Activated CD4-positive, alpha-beta memory T cell treated with anti-CD3 and anti-CD28 coated beads for 36 hours (primary cell): ENCODE measurements at places on chromosomes 1 and 21.

DNA sequence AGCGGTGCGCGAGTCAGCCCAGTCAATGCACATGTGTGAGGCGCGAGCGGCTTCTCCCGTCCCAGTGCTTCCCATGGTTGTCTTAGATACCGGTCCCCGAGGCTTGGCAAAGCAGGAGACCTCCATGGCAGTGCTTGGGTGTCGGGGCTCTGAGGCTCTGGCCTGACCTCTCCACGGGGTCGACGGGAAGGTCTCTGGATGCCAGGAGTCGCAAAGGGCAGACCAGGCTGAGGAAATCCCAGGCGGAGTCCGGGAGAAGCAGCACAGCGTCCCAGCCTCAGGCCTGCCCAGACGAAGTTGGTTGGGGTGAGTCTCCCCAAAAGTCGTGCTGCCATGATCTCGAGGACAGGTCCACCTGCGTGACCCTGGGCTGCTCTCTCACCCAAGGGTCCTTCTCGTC, 3881.6 kb downstream of the SRGAP2C start:
- H3K4me1 ChIP-seq, result no peaks in the 10 kb centered on the region
- no peaks in the 10 kb centered on the region for H3K27me3 ChIP-seq
- no peak for DNase-seq
- no peak overlapping the region for H3K4me3 ChIP-seq
- H3K27ac ChIP-seq, result no peak overlapping the region

DNA sequence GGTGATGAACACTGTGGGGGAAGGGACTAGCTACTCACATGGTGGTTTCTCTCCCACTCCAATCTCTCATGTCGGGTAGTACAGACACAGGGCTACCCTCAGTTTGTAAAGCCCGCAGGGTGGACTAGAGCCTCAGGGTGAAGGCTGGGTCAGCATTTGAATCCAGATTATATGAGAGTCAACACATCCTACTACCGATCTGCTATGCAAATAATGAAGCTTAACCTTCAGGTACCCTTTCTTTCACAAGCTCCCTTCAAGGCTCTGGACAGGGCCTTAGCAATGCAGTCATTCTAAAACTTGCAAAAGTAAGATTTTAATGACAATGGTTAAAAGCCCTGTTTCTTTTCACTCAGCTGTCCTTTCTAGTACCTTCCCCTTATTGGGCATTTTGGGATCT, 5.5 kb upstream of the ZBED6 start:
- H3K4me1 ChIP-seq, result peaks cover 4% of the 10 kb centered on the region
- DNase-seq, result no peak
- H3K36me3 ChIP-seq, result no peaks in the 10 kb centered on the region
- H3K27me3 ChIP-seq, result no peaks in the 10 kb centered on the region
- H3K4me3 ChIP-seq, result no peak overlapping the region
- no peak overlapping the region for H3K27ac ChIP-seq

GRCh38 chr1:183236158-183236725, 50.2 kb downstream of the LAMC2 start:
- no peaks in the 10 kb centered on the region for H3K4me1 ChIP-seq
- H3K27me3 ChIP-seq, result peaks cover 5% of the 10 kb centered on the region
- no peak overlapping the region for H3K4me3 ChIP-seq
- DNase-seq, result no peak

DNA sequence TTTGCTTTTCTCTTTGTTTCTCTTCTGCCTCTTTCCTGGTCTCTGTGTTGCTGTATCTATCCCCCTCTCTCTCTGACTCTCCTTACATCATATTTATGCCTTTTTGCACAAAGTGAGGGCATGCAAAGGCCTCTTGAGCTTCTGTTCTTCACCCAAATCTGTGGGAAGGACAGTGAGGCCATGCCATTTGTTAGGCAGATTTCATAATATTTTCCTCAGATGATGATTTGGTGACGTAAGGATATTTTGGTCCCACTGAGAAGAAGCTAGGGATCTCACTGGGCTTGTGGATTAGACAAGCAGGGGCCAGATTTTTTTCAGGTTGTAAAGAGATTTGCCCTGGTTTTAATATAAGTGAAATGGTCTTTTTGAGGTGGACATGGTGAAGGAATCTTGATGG, 249.4 kb upstream of the USP24 start:
- no peaks in the 10 kb centered on the region for H3K36me3 ChIP-seq
- H3K27ac ChIP-seq, result no peak overlapping the region
- no peaks in the 10 kb centered on the region for H3K4me1 ChIP-seq
- no peak overlapping the region for H3K4me3 ChIP-seq
- no peak for DNase-seq

DNA sequence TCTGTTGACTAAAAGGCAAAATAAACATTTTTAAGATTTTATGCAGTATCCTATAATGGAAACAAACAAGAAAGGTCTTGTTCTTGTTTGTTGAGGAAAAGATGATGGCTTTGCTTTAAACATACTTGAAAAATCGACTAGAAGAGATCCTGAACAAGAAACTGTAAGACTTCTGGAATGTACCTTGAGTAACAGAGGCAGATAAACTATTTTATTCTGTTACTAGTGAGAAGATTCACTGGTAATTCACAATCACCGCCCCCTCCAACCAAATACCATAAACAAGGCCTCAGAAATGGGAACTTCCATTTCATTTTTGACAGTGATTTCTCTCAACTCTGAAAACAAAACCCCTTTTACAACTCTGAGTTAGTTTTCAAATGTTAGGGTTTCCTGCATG, 18.1 kb downstream of the TSEN15 start:
- peaks cover 28% of the 10 kb centered on the region for H3K36me3 ChIP-seq
- H3K4me3 ChIP-seq, result no peak overlapping the region
- H3K27me3 ChIP-seq, result no peaks in the 10 kb centered on the region

GRCh38 chr1:229563241-229563640, 4.7 kb upstream of the ABCB10 start:
- no peak for DNase-seq
- H3K4me3 ChIP-seq, result no peak overlapping the region
- H3K27me3 ChIP-seq, result no peaks in the 10 kb centered on the region
- no peak overlapping the region for H3K27ac ChIP-seq

DNA sequence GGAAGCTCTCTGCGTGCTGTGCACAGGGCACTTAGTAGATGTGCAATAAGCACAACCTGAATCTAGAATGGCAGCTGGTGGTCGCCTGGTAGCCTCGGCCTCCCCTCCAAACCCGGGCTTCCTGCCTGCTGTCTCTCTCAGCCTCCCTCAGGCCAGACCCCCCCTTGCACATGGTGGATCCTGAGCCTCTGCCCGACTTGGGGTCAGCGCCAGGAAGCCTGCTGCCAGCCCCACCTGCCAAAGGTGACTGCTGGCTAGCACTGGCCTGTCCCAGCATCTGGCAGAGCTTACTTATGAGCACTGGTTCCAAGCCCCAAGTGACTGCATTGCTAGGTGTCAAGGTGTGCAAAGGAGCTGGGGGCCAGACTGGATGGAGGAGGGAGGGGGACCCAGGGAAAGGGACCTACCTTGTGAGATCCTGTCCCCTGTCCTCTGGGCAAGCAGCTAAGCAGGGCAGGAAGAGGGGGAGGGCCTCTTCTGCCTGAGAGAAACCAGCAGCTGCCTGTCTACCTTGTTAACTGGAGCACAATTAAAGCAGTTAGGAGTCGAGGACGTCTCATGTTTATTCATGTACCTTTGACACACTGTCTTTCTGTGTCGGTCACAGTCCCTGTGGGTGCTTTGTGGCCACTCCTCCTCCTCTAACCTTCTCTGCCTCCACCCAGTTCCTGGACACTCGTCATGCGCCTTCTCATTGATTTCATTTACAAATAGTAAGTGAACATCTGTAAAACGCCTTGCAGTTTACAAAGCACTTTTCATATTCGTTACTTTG, 100.9 kb downstream of the DDX20 start:
- H3K27ac ChIP-seq, result no peak overlapping the region
- no peak for DNase-seq
- H3K4me1 ChIP-seq, result no peaks in the 10 kb centered on the region
- no peak overlapping the region for H3K4me3 ChIP-seq
- peaks cover 20% of the 10 kb centered on the region for H3K27me3 ChIP-seq

GRCh38 chr1:59414406-59415133, 117.7 kb downstream of the FGGY start:
- H3K27me3 ChIP-seq, result no peaks in the 10 kb centered on the region
- no peaks in the 10 kb centered on the region for H3K36me3 ChIP-seq
- no peaks in the 10 kb centered on the region for H3K4me1 ChIP-seq
- H3K27ac ChIP-seq, result no peak overlapping the region
- H3K4me3 ChIP-seq, result no peak overlapping the region

DNA sequence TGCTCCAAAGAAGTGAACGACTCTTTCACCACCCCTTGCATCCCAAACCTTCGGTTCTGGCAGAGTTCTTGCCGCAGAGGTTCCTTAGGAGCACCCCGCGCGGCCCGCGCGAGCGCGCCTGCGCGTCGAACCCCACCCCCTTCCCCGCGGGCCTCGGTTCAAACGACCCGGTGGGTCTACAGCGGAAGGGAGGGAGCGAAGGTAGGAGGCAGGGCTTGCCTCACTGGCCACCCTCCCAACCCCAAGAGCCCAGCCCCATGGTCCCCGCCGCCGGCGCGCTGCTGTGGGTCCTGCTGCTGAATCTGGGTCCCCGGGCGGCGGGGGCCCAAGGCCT, at the start of gene C1orf56:
C1orf56 (plus strand) TSS at position 161 of the 334 bp plus-strand sequence; CDS start at position 258, 97 bp downstream.
- peak; percentile 70 for DNase-seq
- peaks cover 20% of the 10 kb centered on the region for H3K36me3 ChIP-seq
- H3K27me3 ChIP-seq, result no peaks in the 10 kb centered on the region
- H3K4me1 ChIP-seq, result peaks cover 51% of the 10 kb centered on the region
- peak within 1 kb of the TSS; percentile 82 for H3K27ac ChIP-seq

DNA sequence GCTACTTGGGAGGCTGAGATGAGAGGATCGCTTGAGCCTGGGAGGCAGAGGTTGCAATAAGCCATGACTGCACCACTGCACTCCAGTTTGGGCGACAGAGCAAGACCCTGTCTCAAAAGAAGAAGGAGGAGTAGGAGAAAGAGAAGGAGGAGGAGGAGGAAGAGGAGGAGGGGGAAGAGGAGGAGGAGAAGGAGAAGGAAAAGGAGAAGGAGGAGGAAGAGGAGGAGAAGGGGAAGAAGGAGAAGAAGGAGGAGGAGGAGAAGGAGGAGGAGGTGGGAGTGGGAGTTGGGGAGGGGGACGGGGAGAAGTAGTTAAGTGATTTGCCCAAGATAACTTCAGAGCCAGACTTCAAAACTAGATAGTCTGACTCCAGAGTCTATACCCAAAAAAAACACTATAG, 55.5 kb upstream of the FOXD3 start:
- no peaks in the 10 kb centered on the region for H3K4me1 ChIP-seq
- DNase-seq, result no peak
- H3K27me3 ChIP-seq, result peaks cover 17% of the 10 kb centered on the region
- no peak overlapping the region for H3K27ac ChIP-seq
- no peak overlapping the region for H3K4me3 ChIP-seq
- no peaks in the 10 kb centered on the region for H3K36me3 ChIP-seq

- no peak overlapping the region for H3K4me3 ChIP-seq
- DNase-seq, result no peak
- H3K27me3 ChIP-seq, result no peaks in the 10 kb centered on the region
- no peak overlapping the region for H3K27ac ChIP-seq
These were observed 6.3 kb downstream of the FAM20B start for GRCh38 chr1:179031855-179032513.

- H3K4me3 ChIP-seq, result no peak overlapping the region
- DNase-seq, result no peak
- H3K27me3 ChIP-seq, result no peaks in the 10 kb centered on the region
- peak overlapping the region; percentile 20 for H3K27ac ChIP-seq
- H3K4me1 ChIP-seq, result peaks cover 24% of the 10 kb centered on the region
These were observed 22.7 kb downstream of the ZBTB8OS start for GRCh38 chr1:32627596-32628162.

DNA sequence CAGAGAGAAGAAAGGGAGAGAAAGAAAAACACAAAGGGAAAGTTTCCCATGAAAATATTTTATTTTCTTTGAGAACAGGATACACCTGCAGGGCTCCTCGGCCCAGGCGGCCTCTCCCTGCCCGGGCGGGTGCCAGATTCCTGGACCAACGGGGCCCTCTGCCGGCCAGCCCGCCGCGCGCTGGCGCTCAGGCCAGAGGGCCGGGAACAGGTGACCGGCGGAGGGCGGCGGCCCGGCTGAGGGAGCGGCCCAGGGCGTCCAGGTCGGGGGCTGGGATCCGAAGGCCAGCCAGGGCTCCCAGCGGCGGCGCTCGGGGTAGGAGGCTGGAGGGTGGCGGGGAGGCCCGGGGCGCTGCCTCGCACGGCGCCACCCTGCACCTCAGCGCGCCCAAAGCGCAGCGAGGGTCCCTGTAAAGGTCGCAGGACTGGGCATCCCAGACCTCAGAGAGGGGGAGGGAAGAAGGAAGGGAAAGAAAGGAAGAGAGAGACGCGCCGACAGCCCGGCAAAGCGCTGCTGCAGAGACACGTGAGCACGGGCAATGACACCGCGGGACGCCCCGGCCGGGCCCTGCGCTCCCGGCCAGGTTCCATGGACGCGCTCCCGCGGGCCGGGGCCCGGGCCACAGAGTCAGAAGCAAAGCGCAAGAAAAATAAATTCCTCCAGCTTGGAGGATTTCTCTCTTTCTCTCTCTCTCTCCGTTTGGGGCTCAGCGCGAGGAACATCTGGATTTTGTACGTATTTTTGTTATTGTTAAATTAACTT, 927 bp downstream of the WNT9A start:
- H3K4me1 ChIP-seq, result peaks cover 6% of the 10 kb centered on the region
- peaks cover 15% of the 10 kb centered on the region for H3K27me3 ChIP-seq
- H3K4me3 ChIP-seq, result peak overlapping the region; percentile 68
- H3K36me3 ChIP-seq, result no peaks in the 10 kb centered on the region

DNA sequence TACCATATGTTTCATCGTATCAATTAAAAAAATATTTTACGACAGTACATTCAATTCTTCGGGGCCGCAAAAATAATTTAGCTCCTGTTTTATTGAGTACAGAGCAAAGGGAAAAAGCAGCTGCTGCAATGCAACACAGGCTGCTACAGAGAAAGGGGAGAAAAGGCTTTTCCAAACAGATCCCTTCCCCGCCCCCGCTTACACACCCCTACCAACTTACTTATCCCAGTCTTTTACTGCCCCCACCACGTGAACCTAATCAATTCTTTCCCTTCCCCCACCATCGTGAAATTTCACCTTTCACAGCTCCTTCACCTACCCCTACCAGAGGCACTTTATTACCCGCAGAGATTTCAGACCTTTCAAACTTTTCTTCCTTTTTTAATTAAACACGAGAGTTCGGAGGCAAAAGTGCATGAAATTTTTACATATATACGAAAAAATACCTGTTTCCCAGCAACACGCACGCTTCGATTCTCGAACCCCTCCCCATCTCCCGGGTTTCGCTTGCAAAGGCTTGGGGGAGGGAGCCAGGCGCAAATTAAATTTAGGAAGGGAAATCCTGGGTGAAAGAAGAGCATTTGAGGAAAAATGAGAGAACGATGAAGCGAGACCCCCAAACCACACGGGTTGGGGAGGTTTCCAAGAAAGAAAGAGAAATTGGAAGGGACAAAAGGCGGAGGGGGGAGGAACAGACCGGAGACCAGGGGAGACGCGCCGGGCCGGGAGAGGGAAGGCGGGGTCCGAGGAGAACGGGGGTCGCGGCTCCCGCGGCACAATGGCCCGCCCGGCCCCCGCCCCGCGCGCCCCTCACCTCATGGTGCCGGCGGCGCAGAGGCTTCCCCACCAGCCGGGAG, 823 bp downstream of the ENAH start:
- no peak overlapping the region for H3K27ac ChIP-seq
- H3K27me3 ChIP-seq, result peaks cover 28% of the 10 kb centered on the region
- no peak for DNase-seq
- H3K4me1 ChIP-seq, result peaks cover 13% of the 10 kb centered on the region
